ENCODE measurements at places on chromosomes 3 and 15.

DNA sequence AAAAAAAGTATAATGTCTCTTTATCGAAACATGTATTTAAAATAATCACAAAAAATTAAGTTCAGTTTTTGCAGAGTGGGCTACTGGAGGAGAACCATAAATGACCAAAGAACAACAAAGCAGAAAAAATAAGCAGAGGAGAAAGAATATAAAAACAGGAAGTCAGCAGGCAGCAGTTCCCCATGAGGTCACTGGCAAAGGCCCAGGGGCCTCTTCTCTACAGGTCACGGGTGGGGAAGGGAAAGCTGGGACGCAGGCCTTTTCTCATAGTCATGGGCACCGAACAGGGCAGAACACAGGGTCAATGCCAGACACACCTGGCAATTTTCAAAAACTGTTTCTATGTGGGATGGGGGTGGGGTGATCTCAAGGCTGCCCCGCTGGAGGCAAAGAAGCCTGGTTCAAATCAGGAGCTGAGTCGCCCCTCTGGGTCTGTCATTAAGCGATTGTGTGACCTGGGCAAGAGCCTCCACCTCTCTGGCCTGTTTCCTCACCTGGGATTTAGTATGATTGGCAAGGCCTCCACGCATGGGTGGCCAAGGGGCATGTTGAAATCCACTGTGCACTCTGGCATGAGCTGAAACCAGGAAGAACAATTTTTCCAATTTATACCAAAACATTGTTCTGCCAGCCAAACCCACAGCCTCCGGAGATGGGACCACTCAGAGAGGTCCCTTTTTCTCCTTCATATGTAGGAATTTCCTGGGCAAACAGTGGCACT lies 43.8 kb upstream of the UACA start:
- DNase-seq: peak; percentile 11

GRCh38 chr15:46129145-46129544 lies 494.3 kb downstream of the SQOR start:
- DNase-seq: no peak

DNA sequence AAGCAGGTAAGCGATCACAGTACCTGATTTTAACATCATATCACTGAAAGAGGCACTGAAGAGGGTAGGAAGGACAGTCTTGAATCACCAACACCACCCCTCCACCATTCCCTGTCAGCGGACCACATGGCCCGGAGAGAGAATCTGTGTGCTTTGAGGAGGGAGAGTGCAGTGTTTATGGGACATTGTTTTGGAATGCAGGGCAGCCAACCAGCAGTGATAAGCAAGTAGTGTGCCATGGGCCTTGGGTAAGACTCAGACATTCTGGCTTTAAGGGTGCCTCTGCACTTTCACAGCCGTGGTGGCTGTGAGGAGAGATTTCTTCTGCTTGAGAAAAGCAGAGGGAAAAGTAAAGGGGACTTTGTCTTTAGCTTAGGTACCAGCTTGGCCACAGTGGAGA lies 46.4 kb downstream of the FAM81A start:
- DNase-seq: no peak

DNA sequence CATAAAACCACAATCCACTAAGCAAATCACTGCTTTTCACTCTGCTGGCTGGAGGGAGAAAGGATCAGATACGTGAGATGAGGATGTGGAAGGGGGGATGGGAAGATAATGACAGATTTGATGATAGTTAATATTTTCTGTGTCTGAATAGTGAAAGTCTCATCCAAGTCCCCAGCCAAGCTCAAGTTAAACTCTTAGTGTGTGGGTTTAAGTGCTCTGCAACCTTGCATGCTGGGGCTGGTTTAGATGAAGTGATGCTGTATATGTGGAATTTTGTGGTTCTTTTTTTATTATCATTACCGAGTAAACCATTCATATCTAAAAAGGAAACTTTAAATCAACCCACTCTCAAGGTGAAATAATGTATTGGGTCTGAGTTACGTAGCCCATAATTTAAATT lies 111.0 kb downstream of the TPRG1 start:
- DNase-seq: no peak

DNA sequence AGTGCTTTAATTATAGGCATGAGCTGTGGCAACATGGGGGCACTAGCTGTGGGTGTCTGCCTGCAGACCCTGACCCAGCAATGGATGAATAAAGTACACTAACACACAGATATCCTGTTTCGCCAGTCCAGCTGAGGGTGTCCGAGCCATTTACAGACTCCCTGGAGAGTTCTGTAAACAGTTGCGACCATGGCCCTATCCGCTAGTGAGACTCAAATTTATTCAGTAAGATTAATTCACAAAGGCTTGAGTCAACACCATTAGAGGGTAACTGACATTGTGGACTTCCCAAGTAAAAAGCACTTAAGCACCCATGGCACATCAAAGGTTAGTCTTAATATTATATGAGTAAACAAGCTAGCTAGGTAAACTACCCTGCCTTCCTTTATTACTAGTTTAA lies 161.6 kb downstream of the TBL1XR1 start:
- DNase-seq: no peak

DNA sequence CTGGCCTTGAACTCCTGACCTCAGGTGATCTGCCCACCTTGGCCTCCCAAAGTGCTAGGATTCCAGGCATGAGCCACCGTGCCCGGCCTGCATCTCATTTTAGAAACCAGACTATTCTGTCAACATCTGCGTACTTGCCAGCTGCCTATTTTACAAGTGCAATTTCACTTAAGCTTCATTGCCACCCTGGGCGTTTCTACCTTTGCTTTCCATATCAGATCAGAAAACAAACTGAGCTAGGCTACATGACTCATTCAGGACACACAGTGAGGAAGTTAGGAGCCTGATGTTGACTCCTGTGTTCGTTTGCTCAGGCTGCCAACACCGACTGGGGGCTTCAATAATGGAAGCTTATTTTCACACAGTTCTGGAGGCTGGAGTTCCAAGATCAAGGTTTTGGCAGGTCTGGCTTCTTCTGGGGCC lies 42.3 kb upstream of the KLHL25 start:
- DNase-seq: no peak

DNA sequence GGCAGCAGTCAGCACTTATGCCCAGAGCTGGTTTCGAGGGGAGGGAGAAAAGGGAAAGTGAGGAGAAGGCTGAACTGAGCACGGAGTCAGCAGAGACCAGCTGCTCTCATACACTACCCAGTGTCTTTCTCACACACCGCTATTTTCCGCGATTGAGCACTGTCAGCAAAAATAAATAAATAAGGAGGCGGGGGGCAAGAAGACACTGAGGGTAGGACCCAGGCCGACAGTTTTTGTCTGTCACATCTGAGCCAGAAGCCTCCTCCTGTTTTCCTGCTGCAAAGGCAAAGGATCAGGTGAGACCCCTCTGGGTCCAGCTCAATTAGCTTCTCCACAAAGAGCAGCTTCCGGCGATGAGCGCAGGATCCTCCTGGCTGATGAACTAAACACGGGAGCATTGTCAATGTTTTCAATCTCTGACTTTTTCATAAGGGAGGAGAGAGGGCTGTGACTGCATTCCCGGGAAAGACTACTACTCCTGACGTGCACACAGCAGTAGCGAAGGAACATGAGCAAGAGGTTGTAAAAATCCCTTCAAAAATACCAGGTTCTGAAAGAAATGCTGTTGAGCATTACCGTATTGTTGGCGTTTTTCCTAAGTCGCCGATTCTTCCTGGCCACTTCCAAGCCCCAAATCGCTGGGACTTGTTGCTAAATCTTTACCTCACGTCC lies 1.3 kb downstream of the FRMD5 start:
- no peak for DNase-seq

DNA sequence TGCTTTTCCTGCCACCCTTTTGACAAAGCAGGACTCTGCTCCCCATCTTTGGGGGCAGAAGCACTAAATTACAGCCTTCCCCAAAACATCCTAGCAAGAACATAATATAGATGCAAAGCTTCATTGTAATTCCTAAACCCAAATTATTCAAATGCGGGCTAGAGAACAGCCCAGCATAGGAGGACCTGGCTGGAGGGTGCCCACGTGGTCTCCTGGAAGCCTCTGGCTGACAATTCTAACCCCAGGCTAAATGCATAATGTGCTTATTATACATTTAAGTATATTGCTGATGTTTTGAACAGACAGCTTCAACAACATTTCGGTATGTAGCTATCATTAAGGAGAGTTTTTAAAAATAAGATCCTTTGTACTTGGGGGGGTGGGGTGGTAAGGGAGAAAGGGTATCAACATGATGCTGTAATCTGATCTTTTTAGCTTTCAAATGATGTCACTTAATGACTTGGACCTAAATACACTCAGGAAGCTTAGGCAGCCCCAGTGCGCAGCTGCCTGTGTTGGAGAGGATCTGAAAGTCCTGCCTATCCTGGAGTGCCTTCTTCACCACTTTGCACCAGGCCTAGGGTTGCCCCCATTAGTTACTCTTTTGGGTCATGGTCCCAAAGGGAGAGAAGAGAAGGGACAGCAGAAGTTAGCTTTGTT lies 57.2 kb upstream of the USP3 start:
- DNase-seq: no peak

DNA sequence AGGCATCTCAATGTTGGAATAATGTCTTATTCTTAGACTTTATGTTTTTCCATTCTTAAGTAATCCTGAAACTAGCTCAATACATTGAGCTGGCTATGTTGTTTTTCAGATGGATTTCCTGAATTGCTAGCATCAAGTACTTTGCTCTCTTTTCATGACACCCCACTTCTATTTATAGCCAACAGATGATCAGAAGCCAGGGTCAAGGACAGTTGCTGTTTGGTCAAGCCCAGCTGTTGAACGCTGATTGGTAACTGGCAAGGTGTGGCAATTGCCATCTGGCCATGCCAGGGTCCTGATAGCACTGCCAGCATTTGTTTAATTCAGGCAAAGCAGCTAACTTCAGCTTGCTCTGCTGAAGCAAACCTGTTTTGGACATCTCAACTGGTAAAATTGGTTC lies 46.2 kb upstream of the PLCL2 start:
- no peak for DNase-seq

GRCh38 chr15:79501086-79501485 lies 69.0 kb downstream of the MINAR1 start:
- DNase-seq: no peak

DNA sequence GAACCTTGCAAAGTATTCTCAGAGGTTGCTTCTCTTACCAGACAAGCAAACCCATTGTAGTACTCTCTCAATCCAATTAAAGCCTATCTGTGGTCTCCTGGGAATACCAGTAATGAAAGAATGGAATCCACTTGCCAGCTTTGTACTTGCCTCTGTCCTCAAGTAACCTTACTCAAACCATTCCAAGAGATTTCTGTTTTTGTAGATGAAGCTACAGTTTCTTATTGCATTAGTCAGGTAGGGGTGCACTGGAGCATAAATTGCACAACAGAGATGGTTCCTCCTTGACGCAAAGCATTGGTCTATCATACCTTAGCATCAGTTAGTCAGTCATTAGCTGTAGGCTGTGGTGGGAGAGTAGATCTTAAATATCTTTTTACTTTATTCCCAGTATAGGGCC lies 52.9 kb downstream of the BTLA start:
- DNase-seq: no peak

DNA sequence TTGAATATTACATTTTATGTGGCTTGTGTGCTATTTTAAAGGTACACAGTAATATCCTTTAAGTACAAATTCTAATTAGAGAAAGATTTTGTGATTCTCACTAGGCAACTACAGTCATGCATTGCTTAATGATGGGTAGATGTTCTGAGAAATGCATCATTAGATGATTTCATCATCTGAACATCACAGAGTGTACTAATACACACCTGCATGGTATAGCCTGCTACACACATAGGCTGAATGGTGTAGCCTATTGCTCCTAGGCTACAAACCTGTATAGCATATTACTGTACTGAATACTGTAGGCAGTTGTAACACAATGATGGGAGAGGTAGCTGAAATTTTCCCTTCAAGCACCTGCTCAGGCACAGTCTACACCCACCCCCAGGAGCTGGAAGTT lies 217.4 kb upstream of the EOMES start:
- no peak for DNase-seq

DNA sequence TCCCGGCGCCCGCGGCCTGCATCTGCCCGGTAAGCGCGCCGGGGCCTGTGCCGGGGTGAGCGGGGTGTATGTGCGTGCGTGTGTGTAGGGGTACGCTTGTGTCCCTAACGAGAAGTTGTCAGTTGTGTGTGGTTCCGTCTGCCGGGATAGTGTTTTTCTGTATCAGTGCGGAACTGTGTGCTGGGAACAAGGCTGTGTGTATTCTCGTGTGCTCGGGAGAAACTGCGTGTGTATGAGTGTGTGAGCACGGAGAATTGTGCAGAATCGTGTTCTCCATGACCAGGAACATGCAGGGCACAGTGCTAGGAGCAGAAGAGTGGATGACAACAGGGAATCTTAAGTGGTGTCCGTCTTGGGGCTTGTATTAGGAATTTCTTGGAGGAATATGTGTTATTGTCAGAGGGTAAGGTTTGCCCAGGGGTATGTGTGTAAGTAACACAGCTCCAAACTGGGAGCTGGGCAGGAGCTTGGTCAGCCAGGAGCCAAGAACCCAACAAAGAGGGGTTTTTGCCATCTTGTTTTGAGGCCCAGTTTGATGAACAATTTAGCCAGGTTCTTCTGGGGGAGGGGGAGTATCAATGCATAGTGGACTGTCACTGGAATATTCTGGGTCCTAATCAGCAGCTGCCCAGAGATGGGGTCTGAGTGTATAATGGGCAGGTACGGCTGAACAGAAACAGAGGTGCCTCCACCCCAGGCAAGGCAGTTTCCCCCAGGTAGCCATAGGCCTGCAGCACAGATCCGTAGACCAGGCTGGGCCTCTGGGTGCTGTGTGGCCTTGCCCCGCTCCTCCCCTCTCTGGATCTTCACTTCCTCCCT lies 2.1 kb downstream of the ISL2 start:
- DNase-seq: no peak

GRCh38 chr15:63490345-63491034 lies 13.9 kb upstream of the USP3 start:
- DNase-seq: no peak

- peak; percentile 11 for DNase-seq
These were observed 34.4 kb upstream of the MEIS2 start for GRCh38 chr15:37134699-37135131.

DNA sequence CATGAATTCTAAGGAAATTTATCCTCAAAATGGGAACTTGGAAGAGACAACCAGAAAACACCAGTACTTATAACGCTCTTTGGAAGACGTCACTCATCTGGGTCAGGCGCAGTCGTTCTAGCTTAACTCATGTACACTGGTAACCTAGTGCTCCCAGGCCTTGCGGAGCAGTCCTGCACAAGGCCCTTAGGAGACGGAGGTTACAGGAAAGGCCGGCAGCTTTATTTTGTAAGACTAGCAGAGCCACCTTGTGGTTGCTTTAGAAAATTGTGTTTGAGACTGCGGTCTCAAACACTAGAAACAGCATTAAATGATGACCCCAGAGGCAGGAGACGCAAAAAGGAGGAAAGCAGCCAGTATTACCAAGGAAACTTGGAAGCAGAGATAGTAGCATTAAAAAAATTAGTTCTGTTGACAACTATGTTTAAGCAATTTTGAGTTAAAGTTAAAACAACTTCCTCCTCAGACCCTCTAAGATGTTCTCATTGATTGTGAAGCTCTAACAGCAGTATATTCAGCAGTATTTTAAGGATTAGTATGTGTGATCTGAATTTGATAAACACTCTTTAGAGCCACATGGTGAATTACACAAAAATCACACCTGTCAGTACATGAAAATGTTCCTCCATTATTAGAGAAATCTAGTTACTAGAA lies 141.9 kb upstream of the C2CD4B start:
- DNase-seq: no peak
